ENCODE measurements at places on chromosomes 2 and 18. TPM values are rescaled to one million over a fixed set of nuclear protein-coding genes. Genes with fewer than 3 reads are reported as not detected.

DNA sequence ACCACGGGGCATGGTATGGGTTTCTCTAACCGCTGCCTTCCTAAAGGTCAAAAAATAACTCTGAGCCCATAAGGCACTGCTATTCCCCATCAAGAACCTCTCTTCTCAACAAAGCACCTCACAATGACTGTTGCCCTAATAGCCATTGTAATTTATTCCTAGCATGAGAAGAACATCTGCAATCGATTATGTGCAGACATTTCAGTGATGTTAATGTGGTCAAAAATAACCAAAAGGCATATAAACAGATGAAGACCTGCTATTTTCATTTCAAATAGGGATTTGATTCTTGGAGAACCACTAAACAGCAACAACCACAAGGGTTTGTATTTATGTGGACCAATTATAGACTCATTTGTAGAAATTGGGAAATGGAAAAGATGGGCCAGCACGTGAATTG, 356.6 kb downstream of the FBXO15 start:
- DNase-seq: no peak

DNA sequence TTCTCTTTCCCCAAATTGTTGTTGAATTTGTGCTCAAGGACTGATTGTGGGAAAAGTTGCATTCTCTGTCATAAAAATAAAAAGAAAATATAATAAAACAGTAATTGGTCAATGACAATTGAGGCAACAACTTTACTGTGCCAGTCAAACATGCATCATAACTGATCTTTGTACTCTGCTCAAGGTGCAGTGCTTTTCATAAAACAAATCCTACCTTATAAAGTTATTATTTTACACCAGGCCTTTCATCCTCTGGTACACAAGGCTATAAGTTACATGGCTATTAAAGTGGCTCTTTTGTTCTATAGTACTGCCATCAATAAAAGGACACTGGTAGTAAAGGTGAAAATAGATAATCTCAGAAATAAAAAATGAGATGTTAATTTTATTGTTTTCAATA, 761.9 kb downstream of the SATB2 start:
- DNase-seq: no peak

- no peak for DNase-seq
Observed at GRCh38 chr18:38576349-38576748, 1010.8 kb upstream of the CELF4 start.

DNA sequence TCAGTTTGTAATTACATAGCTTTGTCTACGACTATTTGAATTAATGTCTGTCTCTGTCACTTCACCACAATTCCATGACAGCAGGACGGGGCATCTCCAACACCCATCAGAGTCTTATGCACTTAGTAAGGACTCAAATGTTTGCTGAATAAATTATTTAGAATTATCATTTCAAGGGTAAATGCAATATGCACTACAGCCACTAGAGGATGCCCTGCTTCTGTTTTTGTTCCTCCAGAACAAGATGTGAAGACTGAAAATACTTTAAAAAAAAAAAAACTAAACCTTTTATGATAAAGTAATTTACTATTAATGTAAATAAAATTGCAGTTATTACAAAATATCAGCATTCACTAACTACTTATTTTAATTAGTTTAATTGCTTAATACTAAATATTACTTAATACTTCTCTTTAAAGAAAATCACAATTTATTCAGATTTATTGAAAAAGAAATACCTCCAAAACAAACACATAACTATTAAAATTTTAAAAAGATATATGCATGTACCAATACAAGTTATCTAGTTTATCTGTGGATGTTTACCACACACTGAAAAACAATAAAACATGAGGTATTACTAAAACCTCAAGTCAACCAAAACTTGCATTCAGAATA, 3.2 kb downstream of the PIGN start:
- peak; percentile 75 for DNase-seq

Gene MC2R
- not detected for total RNA-seq

Gene SLC38A11
- not detected for total RNA-seq

- no peak for DNase-seq
Observed at GRCh38 chr2:42486145-42486906, 7.5 kb downstream of the KCNG3 start.

DNA sequence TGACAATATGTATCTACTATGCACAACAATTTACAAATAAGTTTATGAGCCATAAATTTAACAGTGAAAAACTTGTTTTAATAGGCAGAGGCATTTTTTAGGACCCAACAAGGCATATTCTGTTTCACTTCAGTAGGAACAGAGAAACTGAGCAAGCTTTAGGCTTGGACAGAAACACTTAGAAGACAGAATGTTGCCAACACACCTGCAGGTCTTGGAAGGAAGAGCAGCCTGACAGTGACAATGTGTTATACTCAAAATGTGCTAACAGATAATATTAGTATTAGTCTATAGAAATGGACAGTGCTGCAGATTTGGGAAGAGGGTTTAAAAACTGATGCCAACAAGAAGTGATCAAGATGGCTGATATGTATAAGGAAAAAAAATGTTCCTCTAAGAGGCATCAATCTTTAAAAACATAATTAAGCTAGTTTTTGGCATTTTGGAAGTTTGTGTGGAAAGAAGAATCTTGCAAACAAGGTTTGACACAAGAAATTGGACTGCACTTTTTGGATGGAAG, 297.1 kb upstream of the FSIP2 start:
- peak; percentile 22 for DNase-seq
